Melanocyte of skin (primary cell): ENCODE measurements at places on chromosomes 5 and 9. TPM values are rescaled to one million over a fixed set of nuclear protein-coding genes. Genes with fewer than 3 reads are reported as not detected.

The ZNF883 gene
- 0.69 and 2.9 TPM in 2 replicates for total RNA-seq

The SLC27A6 gene
- under 0.01 TPM in 1 of 2 replicates, not detected in the other for total RNA-seq

The HTR4 gene
- total RNA-seq: not detected in 2 replicates

The ABL1 gene
- 52.3 and 57.7 TPM in 2 replicates for total RNA-seq

The POLE3 gene
- 40.0 and 43.7 TPM in 2 replicates for total RNA-seq
